ENCODE measurements at places on chromosomes 2 and 18. TPM values are rescaled to one million over a fixed set of nuclear protein-coding genes. Genes with fewer than 3 reads are reported as not detected.

Gene MSTN
- total RNA-seq = not detected

Gene KANSL3
- 29.3 TPM for total RNA-seq

DNA sequence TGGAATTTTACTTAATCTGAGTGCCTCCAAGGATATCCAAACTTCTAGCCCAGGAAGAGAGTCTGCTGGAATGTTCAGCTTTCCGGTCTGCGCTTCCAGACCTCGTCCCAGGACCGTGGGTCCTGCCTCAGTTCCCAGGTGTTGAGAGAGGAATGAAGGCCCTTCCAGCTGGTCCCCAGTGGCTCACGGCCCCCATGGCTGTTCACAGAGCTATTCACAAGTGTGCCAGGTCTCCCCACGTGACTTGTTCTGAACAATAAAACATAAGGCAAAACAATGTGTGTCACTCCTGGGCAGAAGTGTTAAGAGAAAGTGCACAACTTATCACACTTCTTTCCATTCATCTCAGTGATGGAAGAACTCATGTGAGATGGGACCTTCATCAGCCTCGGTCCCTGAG lies 20.1 kb upstream of the TEX51 start:
- no peak overlapping the region for H3K27ac ChIP-seq
- H3K36me3 ChIP-seq = no peaks in the 10 kb centered on the region
- no peak overlapping the region for H3K4me3 ChIP-seq
- H3K27me3 ChIP-seq = peaks cover 8% of the 10 kb centered on the region
- no peaks in the 10 kb centered on the region for H3K4me1 ChIP-seq
- DNase-seq = peak; percentile 9

DNA sequence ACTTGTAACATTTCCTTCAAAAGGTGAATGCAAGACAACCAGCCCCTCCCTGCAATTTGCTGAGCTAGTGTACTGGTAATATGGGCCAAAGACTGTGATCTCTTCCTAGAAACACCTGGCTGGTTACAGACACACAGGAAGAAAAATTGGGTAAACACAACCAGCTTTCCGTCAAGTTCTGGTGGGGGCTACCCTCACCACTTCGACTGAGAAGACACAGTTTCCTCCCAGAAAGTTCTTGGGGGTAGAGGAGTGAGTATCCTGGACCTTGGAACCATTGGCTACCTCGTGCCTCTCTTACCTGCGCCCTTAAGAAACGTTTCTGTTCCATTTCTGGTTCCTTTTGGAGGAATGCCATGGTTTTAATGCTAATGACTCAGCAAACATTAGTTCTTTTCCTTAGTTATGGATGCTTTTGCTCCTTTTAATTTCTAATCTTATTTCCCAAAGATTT lies 120.9 kb upstream of the DLX2 start:
- H3K36me3 ChIP-seq = no peaks in the 10 kb centered on the region
- no peak overlapping the region for H3K4me3 ChIP-seq
- H3K27me3 ChIP-seq = no peaks in the 10 kb centered on the region
- H3K4me1 ChIP-seq = peaks cover 21% of the 10 kb centered on the region
- H3K27ac ChIP-seq = no peak overlapping the region

DNA sequence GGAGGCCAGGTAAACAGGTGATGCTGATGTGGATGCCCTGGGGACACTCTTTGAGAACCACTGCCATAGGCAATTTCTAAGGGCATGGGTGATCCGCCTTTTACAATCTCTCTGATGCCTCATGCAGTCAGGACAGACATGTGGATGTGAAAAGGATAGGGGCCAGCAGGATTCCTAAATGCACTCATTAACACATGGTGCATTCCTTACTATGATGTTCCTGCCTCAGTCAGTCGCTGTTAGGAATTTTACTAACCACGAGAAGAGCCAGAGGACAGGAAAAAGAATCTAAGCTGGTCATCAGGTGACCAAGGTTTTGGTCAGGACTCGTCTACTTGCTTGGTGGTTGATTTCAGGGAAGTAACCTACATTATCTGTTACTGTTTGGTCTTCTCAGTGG lies 191.0 kb downstream of the ARL4C start:
- DNase-seq = no peak
- H3K27ac ChIP-seq = no peak overlapping the region
- H3K4me3 ChIP-seq = no peak overlapping the region
- peaks cover 26% of the 10 kb centered on the region for H3K4me1 ChIP-seq
- no peaks in the 10 kb centered on the region for H3K27me3 ChIP-seq

- DNase-seq = no peak
- no peak overlapping the region for H3K27ac ChIP-seq
- no peaks in the 10 kb centered on the region for H3K27me3 ChIP-seq
- H3K4me1 ChIP-seq = peaks cover 4% of the 10 kb centered on the region
- no peaks in the 10 kb centered on the region for H3K36me3 ChIP-seq
- H3K4me3 ChIP-seq = no peak overlapping the region
Observed at GRCh38 chr18:54822872-54823845, 5.1 kb upstream of the RAB27B start.

DNA sequence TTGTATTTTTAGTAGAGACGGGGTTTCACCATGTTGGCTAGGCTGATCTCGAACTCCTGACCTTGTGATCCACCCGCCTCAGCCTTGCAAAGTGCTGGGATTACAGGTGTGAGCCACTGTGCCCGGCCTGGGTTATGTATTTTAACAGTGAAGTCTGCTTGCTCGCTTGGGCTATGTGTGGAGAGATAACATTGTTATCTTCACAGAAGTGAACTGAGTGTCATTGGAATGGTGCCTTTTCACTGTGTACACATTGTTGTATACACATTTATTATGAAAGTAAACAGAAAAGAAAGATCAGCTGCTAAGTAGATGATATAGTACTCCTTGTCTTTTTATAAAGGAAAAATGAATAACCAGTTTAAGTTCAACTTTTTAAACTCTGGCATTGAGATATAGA lies 30.4 kb downstream of the RNF138 start:
- no peak overlapping the region for H3K4me3 ChIP-seq
- no peaks in the 10 kb centered on the region for H3K4me1 ChIP-seq
- peaks cover 57% of the 10 kb centered on the region for H3K36me3 ChIP-seq
- no peaks in the 10 kb centered on the region for H3K27me3 ChIP-seq
- H3K27ac ChIP-seq = no peak overlapping the region

DNA sequence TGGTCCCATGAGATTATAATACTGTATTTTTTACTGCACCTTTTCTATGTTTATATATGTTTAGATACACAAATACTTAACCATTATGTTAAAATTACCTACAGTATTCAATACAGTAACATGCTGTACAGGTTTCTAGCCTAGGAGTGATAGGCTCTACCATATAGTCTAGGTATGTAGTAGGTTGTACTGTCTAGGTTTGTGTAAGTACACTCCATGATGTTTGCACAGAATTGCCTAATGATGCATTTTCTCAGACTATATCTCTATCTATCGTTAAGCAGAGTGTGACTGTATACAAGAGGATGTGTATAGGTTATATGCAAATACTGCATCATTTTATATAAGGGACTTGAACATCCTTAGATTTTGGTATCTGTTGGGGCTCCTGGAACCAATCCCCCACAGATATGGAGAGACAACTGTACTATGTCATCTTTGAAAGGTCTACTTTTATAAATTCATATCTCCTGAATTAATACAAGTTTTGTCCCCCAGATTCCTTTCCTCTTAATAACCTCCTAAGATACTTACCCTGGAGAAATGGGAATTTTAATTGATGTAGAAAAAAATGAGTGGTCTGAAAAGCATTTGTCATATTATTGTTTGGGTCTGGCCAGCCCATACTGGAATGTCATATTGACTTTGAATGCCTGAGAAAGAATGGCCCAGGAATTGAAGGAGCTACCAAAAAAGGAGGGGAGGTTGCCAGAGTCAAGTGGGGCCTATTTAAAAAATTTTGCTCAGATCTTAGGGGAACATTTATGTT lies 36.6 kb downstream of the EHBP1 start:
- H3K27me3 ChIP-seq = no peaks in the 10 kb centered on the region
- H3K36me3 ChIP-seq = no peaks in the 10 kb centered on the region
- H3K27ac ChIP-seq = no peak overlapping the region
- peaks cover 10% of the 10 kb centered on the region for H3K4me1 ChIP-seq

GRCh38 chr18:11089931-11090715 lies 59.2 kb downstream of the PIEZO2 start:
- no peaks in the 10 kb centered on the region for H3K4me1 ChIP-seq
- no peaks in the 10 kb centered on the region for H3K27me3 ChIP-seq
- no peak overlapping the region for H3K27ac ChIP-seq
- no peak overlapping the region for H3K4me3 ChIP-seq

Measured in suprapubic skin (tissue), 4 donors.